ENCODE measurements at places on chromosomes 1 and 21.

DNA sequence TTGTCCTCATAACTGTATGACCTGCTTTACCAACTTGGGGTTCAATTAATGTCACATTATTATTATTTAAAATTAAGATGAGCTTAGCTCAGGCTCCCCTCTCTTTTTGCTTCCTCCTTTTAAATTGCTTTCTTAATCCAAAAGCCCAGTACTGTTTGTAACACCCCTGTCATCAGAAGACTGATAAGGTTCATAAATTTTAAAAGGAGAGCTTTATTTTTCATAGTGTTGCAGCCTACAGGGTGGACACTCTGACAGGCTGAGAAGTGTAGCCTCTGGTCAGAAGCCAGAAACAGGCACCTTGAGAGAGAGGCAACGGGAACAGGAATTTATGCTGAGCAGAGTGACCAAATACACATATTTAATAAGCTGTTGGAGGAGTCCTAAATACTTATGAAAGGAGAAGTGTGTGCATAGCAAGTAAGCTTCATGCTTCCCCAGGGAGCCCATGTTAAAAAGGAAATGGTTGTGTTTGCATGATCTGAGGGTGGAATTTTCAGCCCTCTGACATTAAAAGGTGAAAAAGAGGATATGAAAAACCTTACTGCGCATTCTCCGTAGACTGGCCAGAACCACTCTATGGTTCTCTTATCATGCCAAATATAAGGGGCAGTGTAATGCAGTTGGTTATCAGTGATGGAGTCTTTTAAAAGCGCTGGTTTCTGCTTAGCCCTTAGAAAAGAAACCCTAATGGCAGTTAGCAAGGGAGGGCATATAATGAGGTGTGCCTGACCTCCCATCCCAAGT is 30.5 kb upstream of the FGGY start:
- DNase-seq, result no peak

DNA sequence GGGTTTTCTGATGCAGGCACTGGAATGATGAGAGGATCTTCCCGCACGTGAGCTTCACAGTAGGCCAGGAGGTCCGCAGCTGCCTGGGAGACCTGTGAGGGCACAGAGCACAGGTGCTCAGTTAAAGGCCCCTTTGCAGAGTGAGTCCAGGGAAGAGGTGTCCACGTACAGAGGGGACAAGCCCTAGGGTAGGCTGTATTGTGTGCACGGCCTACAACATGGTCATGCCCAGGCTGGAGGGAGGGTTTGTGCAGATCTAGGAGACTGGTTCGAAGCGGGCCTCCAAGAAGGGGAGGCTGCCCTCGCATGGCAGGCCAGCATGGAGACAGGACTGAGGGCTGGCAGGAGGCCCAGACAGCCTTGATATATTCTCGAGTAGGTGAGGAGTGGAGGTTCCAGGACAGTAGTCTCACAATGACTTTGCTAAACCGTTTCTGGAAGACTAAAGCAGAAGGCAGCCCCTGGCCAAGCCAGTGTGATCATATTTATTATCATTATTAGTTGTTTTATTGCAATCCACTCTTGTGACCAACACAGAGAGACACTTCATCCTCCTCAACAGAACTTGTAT is 48.0 kb upstream of the B3GALNT2 start:
- no peak for DNase-seq

DNA sequence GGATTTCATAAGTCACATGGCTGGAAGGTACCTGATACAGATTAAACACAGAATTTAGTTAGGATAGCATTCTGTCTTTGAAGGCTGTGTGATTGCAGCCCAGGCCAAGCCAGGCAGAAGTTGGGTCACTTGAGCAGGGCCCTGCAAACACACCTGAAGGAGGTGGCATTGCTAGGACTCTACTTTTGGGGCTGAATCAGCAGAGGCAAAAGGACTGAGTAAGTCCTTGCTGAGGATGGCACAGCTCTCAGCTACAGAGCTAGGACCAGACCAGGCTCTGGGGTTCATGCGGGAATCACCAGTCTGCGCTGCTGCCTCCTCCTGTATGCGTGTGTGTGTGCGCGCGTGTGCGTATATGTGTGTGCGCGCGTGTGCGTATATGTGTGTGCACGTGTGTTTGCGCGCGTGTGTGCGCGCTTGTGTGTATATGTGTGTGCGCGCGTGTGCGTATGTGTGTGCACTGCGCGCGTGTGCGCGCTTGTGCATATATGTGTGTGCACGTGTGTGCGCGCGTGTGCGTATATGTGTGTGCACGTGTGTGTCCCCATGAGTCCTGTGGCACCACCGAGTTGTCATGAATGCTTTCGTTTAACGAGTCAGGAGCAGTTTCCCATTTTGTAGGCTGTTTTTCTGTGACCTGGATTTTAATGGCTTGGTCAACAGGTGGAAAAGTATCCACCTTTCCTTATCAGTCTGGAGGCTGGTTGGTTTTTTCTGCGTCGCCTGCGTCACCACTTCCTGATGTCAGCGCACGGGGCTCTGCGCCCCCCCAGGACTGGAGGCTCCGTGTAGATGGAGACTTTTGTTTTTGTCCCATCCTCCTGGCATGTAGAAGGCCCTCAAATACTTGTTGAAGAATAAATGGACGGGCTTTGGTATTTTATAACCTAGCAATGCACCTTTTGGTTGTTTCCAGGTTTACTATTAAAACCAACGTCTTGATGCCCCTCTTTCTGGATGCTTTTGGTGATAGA is 34.7 kb downstream of the ADARB1 start:
- no peak for DNase-seq

GRCh38 chr1:157001304-157001703 is 44.2 kb downstream of the ARHGEF11 start:
- no peak for DNase-seq

- DNase-seq, result no peak
These were observed 82.8 kb upstream of the COL6A1 start for GRCh38 chr21:45898781-45899180.

DNA sequence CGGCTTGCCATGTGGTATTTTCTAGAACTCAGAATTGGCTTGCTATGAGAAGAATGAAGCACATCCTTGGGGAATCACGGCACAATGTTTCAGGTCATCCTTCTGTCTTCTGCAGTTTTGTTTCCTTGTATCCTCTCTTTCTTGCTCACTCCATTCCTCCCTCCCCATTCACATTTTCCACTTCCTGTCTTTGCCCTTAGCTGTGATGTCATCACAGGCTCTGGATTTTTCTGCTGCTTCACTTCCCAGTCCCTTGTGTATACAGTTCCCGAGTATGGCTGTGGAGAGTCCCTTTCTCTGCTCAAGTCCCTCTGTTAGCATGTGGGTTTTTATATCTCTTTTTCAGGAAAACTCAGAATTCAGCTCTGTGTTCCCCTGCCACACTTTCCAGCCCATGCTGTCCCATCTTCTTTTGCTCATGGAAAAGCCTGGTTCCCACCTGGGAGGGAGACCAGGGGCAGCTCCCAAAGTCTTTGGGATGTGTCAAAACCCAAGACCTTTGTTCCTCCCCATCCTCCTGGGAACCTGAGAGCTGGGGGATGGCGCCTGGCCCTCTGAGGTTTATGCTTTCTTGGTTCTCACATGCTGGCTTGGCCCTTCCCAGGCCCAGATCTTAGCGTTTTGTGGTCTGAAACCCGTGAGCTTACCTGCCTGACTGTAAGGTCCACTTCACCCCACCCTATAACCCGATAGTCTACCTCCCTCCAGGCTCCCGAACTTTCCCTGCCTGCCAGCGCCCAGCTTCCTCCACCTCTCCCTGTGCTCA is 4.8 kb upstream of the RGS16 start:
- DNase-seq, result no peak

GRCh38 chr1:118110580-118110979 is 74.4 kb downstream of the SPAG17 start:
- no peak for DNase-seq

GRCh38 chr1:48966583-48966982 is 189.9 kb upstream of the BEND5 start:
- no peak for DNase-seq

- no peak for DNase-seq
These were observed 9.6 kb upstream of the CCDC27 start for GRCh38 chr1:3742439-3743298.

DNA sequence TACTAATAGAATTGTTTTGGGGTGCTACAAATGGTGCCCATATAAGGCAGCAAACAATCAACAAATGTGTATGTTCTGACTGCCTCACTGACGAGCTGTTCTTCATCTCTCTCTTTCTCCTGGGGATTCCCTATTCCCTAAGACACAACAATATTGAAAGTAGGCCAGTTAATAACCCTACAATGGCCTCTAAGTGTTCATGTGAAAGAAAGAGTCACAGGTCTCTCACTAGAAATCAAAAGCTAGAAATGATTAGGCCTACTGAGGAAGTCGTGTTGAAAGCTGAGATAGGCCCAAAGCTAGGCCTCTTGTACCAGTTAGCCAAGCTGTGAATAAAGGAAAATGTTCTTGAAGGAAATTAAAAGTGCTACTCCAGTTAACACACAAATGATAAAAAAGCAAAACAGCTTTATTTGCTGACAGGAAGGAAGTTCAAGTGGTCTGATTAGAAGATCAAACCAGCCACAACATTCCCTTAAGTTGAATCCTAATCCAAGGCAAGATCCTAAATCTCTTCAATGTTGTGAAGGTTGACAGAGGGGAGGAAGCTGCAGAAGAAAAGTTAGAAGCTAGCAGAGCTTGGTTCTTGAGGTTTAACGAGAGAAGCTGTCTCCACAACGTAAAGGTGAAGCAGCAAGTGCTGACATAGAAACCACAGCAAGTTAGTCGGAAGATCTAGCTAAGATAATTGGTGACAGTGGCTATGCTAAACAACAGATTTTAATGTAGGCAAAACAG is 26.3 kb downstream of the ATP2B4 start:
- no peak for DNase-seq
